Activated CD8-positive, alpha-beta memory T cell treated with anti-CD3 and anti-CD28 coated beads, Interleukin-2, amount 10 ng/mL, durations not matched to agents 7 days and 5 days (primary cell): ENCODE measurements at places on chromosomes 1 and 21. TPM values are rescaled to one million over a fixed set of nuclear protein-coding genes. Genes with fewer than 3 reads are reported as not detected.

GRCh38 chr21:41338455-41338854, 21.9 kb downstream of the FAM3B start:
- no peak overlapping the region for H3K4me3 ChIP-seq
- H3K4me1 ChIP-seq = no peaks in the 10 kb centered on the region
- H3K27ac ChIP-seq = no peak overlapping the region
- DNase-seq = no peak
- H3K36me3 ChIP-seq = no peaks in the 10 kb centered on the region

DNA sequence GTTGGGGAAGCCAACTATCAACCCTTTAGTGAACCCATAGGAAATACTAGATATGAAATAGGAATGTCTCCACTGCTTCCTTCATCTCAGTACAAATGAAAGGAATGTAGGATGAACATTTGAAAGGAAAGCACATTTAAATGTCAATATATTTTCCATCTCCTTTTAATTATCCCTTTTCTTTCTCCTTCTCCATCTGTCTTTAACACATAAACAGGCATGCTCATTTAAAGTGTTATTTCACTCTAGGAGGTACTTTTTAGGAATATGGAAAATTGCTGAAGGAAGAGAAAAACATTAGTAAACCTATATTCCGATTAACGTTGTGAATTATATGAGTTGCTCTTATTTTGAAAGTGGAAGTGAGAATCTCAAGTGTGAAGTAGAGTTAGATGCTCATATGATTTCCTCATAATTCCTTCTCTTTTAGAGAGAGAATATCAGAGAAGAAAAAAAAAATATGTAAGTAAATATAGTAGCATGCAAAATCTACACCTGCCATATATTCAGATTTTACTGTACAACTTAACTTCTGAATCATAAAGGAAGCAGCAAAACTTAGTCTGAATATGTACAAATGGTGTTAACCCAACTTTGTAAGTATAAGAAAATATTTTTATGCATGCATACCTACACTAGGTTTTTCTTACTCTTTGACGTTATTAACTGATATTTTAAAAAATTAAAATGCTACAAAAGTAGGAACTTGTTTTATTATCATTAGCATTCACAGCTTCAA, 406.9 kb upstream of the B3GALT2 start:
- no peak for DNase-seq
- H3K4me1 ChIP-seq = peaks cover 22% of the 10 kb centered on the region
- peaks cover 6% of the 10 kb centered on the region for H3K36me3 ChIP-seq
- peak overlapping the region; percentile 51 for H3K4me3 ChIP-seq

GRCh38 chr1:19013826-19014548, 57.5 kb upstream of the IFFO2 start:
- peaks cover 22% of the 10 kb centered on the region for H3K27me3 ChIP-seq
- H3K4me1 ChIP-seq = peaks cover 24% of the 10 kb centered on the region
- H3K27ac ChIP-seq = no peak overlapping the region
- H3K4me3 ChIP-seq = no peak overlapping the region

Gene CAPN8
- not detected for total RNA-seq

- H3K27me3 ChIP-seq = peaks cover 84% of the 10 kb centered on the region
- H3K36me3 ChIP-seq = no peaks in the 10 kb centered on the region
These were observed 18.0 kb downstream of the SERTAD4 start for GRCh38 chr1:210250665-210250997.

DNA sequence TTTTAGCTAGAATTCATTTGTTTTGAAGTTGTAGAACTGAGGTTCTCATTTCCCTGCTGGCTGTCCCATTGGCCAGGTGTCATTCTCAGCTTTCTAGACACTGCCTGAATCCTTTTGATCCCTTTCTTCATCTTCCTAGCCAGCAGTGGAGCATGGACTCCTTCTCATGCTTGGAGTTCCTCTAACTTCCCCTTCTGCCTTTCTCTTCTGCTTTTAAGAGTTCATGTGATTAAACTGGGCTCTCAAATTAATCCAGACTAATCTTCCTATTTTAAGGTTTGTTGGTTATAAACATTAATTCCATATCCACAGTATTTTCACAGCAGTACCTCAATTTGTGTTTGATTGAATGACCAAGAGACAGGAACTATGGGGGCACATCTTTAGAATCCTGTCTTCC, 52.3 kb downstream of the ADAMTS5 start:
- H3K4me3 ChIP-seq = no peak overlapping the region
- no peaks in the 10 kb centered on the region for H3K4me1 ChIP-seq
- no peak overlapping the region for H3K27ac ChIP-seq
- no peak for DNase-seq
- H3K36me3 ChIP-seq = no peaks in the 10 kb centered on the region
- no peaks in the 10 kb centered on the region for H3K27me3 ChIP-seq

DNA sequence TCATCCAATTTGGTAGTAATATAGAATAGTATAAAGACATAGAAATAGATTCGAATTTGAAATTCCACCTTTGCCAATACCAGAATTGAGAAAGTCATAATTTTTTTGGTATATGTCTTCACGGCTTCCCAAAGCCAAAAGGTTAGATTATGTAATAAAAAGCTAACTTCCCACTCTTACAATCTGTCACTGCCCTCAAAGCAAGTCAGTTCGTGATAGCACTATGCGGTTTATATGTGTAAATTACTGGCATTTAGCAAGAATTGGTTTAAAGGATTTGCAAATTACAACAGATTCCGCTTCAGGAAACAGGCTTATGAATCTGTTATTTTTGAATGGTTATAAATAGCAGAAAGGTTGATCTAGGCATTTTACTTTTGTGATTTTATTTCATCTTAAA, 679.4 kb upstream of the ADGRL2 start:
- no peaks in the 10 kb centered on the region for H3K27me3 ChIP-seq
- DNase-seq = no peak
- H3K27ac ChIP-seq = no peak overlapping the region
- no peaks in the 10 kb centered on the region for H3K36me3 ChIP-seq
- H3K4me1 ChIP-seq = no peaks in the 10 kb centered on the region
- no peak overlapping the region for H3K4me3 ChIP-seq

DNA sequence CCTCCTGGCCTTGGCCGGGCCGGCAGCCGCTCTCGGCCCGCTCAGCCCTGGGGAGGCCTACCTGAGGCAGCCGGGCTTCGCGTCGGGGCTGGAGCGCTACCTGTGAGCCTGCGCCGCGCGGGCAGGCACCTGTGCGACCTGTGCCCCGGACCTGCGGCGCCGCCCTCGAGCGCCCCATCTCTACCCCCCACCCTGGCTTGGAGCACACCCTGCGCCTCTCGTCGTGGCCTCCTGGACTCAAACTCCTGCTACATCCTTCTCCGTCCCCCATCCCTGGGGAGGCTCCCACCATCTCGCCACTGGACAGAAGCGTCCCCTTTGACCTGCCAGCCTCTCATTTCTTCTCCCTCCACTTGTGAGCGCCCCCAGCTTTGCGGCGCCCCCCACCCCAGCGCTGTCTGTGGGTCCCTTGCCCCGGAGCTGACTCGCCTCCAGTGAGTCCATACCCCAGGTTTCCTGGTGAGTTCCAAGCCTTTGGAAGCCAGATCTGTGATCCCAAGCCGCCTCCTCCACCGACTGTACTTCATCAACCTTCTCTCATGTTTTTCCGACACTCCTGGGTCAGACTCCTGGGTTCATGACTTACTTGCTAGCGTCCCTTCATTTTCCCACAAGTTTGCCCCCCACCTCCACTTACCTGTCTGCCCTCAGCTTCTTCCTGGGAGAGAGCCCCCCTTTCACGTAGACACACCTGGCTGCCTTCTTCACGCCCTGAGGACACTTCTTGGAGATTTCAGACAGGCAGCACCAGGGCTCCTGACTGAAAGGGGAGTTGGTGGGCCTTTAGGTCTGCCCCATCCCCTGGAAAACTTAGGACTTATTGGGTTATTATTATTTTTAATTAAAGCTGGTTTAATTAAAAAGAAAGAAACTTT, 1.3 kb downstream of the FOXE3 start:
- no peaks in the 10 kb centered on the region for H3K36me3 ChIP-seq
- no peak overlapping the region for H3K4me3 ChIP-seq
- peaks cover 53% of the 10 kb centered on the region for H3K27me3 ChIP-seq
- peaks cover 7% of the 10 kb centered on the region for H3K4me1 ChIP-seq
- H3K27ac ChIP-seq = no peak overlapping the region
